ENCODE measurements at places on chromosomes 3 and 15.

DNA sequence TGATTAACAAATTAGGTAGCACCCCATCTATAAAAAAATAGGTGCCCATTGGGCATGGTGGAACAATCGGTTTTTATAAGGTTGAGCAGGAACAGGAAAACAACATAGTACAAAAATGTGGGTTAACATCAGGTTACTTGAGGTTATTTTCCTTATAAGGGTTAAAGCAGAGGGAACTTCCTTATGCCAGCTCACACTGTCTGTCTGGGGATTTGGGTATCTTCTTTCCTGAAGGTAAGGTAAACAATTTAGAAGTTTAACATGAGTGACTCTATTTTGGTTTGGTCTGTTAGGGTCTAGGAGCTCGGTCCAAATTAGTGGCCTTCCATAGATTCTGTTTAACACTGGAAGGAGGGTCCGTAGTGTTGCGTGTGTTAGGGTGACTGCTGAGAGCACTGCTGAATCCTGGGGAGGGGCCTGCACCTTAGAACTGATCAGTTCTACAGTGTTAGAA, 14.7 kb downstream of the CHD2 start:
- DNase-seq: no peak

DNA sequence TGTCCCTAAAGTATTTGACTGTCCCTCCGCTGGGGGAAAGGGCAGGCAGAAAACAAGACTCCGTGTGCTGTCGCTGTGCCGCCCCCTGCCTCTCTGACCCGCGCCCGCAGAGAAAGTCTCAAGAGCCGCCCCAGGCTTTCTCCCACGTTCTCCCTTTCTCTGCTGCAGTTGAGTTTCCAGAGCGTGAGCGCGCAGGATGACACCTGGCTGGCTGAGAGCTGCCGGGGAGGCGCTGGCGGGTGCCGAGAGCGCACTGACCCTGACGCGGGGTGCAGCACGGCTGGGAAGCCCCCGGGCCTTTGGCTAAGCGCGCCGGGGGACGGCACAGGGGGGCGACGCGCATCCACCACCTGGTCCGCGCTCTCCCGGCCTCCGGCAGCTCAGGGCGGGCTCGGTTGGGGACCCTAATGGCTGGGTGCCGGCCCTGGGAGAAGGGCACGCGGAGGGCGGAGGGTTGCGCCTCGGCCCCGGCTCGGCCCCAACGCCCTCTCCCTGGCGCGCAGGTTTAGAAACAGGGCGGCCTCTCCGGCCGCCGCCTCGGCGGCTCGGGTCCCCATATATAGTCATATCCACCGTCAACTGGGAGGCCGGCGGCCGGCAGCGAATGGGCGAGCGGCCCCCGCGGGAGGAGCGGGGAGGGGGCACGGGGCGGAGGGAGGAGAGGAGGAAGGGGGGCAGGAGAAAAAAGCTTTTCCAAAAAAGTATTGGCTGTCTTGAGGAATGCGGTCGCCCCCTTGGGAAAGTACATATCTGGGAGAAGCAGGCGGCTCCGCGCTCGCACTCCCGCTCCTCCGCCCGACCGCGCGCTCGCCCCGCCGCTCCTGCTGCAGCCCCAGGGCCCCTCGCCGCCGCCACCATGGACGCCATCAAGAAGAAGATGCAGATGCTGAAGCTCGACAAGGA, at the start of gene TPM1:
Gene TPM1 (plus strand): TSS at position 774 of the 903 bp plus-strand sequence. CDS start 83 bp downstream, at position 857.
- DNase-seq: no peak

- DNase-seq: no peak
These were observed 127.2 kb upstream of the DPH6 start for GRCh38 chr15:35673093-35673684.

GRCh38 chr3:122538956-122539490, 24.3 kb upstream of the KPNA1 start:
- DNase-seq: peak; percentile 12

DNA sequence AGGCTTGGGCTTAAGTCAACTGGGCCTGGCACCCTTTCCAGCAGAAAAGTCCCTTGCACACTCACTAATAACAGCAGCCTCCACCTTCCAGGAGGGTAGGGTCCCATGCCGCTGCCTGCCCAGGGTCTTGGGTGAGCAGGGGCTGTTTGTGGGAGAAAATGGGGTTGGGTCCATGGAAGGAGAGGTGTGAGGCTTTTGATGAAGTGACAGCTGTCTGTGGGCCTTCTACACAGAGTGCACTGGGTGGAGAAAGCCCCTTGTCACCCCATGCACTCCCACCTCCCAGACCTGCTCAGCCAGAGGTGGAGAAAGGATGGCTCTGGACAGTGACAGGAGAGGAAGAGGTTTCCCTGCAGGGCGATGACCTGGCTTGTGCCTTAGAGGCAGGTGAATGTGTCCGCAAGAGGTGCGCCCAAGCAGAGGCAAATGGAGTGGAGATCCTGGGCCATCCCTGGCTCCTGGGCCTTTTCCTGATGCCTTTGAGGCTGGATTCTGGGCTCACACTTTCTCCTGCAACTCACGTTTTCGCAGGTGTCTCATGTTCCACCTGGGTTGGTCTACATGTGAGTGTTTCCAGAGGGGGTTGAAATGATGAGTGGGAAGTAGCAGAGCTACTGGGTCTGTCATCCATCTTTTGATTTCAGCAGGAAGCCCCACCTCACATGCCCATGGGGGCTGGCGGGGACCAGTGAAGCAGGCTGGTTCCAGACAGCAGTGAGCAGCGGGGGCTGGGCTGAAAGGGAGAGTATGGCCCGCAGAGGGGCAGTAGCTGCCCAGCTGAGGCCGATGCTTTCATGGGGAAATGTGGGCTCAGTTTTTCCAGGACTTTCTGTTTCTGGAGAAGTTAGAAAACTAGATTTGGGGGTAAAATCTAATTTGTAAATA, 85.2 kb upstream of the PRR23E start:
- DNase-seq: no peak

DNA sequence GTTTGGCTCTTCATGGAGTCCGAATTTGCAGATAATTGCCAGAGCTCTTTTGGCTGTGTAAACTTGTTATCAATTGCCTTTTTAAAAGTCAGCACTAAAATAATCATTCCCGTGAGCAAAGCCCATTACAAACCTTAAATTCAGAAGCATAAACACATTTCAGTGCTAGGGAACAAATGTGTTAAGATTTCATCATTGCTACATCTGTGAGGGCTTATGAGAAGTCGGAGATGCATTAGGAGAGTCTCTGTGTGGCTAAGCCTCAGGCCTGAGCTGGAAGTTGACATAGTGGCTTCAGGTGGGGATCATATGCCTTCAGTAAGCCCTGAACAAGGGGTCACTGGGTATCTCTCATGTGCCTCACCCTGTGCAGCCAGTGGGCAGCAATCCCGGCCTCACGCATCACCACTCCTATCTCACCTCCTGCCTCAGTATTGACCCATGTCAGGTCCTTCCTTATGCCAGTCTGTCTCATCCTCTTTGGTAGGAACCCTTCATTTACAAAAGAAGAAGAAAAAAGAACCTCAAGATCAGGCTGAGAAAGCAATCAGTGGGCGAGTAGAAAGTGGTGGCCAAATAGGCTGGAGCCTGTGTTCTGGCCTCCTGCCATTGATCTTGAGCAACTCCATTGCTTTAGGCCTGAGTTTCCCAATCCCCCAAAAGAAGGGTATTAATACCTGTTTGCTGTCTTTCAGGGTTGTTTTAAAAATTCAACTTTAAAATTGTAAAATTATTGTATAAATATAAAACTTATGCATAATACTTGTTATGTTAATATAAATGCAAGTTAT, 233.5 kb downstream of the IL20RB start:
- DNase-seq: no peak

- no peak for DNase-seq
These were observed 15.5 kb upstream of the HOMER2 start for GRCh38 chr15:82968066-82968465.

- no peak for DNase-seq
These were observed 1092.0 kb downstream of the NAALADL2 start for GRCh38 chr3:175951047-175951694.

DNA sequence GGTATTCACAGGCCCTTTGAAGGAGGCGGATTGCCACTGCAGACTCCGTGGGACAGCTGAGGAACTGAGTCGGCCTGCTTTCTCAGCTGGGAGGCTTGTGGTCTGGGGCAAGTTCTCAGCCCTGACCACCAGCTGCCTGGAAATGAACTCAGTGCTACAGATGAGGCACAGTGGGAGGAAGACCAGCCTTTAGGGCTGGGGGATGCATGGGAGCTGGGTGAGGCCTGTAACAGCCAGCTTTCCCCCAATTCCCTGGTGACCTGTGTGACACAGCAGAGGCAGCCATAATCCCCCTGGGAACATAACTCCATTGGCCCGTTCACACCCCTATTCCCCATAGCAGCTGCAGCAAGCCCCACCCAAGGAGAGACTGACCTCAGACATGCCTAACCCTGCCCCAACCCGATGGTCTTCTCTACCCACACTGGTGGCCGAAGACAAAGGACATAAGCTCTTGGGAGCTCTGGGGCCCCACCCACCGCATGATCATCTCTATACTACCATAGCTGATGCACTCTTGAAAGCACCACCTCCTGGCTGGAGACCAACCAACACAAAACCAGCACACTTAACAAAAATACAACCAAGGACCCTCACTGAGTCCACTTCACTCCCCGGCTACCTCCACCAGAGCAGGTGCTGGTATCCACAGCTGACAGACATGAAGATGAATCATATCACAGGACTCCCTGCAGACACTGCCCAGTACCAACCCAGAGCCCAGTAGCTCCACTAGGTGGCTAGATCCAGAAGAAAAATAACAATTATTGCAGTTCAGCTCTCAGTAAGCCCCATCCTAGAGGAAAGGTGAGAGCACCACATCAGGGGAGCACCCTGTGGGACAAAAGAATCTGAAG, 24.9 kb downstream of the ZMAT3 start:
- no peak for DNase-seq

GRCh38 chr3:124887177-124887931, at the start of gene ITGB5:
Gene ITGB5, minus strand, starts transcription at chr3:124887365. Its CDS starts 365 bp downstream, at chr3:124887000.
- DNase-seq: no peak

DNA sequence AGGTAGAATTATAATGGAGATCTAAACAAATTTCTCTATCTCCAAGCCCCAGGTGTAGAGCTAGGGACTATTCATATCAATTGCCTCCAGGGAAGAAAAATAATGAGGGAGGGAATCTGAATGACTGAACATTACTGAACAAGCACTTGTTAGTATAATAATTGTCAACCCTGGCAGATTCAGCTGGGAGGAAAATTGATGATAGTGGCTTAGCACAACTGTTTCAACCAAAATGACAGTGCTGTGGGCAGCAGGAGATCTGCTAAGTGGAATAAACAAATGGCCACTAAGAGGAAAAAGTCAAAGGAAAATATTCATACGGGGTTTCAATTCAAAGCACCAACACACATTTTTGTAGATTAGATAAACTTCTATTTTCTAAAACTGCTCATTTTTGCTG, 294.9 kb upstream of the ZNF385D start:
- DNase-seq: no peak

- no peak for DNase-seq
These were observed 34.9 kb downstream of the SIN3A start for GRCh38 chr15:75416584-75416983.

DNA sequence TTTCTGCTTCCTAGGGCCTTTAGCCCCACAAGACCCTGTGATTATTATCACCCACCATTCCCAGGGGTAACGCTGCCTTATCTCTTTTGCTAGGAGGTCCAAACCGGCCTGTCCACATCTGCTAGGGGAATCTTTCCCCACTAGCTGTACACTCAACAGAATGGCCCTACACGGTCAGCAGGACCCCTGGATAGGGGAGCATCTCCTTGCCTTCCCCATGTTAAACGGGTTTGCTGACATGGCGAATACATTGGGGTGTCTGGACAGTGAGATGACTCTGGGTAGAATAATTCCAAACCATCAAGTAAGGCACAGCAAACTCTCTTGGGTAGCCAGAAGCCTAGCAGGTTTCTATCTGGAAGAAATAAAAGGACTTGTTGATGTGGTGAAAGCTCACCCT, 702 bp downstream of the TRAIP start:
- no peak for DNase-seq

DNA sequence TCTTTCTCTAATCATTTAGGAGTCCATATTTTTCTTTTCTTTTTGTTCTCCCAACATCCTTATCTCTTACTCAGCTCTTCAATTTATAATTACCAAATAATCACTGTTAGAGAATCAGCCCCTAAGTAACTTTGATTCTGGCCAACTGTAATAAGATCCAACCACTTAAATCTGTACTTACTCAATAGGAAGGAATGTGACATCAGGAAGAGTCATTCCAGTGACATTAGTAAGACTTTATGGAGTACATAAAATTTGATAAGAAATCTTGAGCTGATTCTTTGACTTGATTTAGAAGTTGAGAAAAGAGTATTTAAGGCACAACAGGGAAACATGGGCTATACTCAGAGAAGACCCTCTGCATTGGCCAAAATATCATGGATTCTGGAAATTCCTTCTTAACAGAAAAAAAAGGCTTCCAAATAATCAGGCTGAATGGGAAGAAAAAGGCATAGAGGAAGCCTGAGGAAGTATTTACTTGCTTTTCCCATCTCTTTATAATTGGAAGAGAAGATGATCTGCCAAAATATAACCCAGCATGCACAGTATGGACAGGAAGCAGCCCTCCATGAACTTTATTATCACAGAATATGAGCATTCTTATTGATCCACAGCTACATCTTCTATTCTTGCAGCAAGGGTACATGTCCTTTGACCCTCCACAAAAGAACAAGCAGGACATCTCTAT, 289.7 kb upstream of the TPRG1 start:
- no peak for DNase-seq

DNA sequence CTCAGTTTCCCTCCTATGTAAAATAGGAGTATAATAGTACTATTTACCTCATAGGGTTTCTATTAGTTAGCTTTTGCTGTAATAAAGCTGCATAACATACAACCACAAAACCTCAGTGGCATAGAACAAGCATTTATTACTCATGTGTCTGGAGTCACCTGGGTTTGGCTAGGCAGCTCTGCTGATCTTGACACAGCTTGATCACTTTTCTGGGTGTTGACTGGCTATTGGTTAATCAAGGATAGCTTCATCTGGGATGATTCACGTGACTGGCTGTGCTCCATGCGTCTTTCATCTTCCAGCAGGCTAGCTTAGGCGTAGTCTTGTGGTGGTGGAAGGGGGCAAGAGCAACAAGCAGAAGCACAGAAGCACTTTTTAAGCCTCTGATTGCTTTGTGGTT, 112.6 kb downstream of the SQOR start:
- no peak for DNase-seq

DNA sequence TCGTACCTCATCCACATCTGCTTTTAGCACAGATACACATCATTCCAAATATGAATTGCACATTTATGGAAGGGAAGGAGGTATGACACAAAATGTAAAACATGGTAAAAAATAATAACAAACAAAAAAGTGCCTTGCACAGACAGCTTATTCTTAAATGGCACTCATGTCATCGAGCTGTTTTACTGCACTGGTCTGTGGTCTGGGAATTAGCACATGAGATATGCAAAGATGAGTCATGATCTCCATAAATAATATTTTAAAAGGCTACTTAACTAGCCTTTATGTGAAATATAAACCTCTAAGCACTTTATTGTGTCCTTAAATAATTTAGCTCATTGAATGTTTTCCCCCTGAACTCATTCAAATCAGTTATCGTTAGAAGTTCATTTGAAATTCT, 142.2 kb upstream of the ZNF385D start:
- DNase-seq: no peak
